ENCODE measurements at places on chromosomes 1 and 21. TPM values are rescaled to one million over a fixed set of nuclear protein-coding genes. Genes with fewer than 3 reads are reported as not detected.

TP73 gene
- total RNA-seq = not detected

KRTAP22-1 gene
- not detected for total RNA-seq

GUCA2B gene
- not detected for total RNA-seq

GRCh38 chr1:27335506-27336422 is 6.1 kb upstream of the SYTL1 start:
- ATAC-seq = no peak

GRCh38 chr1:72326494-72326893 is 44.2 kb upstream of the NEGR1 start:
- no peak for ATAC-seq

GRCh38 chr1:21716169-21716568 is 47.0 kb upstream of the RAP1GAP start:
- no peak for ATAC-seq

RBM15 gene
- 29.0 TPM for total RNA-seq

DNA sequence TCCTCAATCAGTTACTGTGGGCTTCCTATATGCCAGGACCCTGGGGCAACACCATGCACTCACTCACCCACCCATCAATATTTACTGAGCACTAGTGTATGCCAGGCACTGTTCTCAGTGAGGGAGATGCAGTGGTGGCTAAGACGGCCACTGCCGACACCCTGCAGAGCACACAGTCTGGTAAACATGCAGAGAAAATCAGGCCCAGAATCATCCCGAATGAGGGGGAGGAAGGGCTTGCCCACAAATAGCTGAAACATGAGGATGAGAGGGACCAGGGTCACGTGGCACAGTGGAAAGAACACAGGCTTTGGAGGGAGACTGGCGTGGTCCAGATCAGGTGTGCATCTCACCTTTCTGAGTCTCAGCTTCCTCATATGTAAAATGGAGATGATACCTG is 89.2 kb upstream of the IGSF21 start:
- ATAC-seq = no peak

GRCh38 chr1:229209386-229209785 is 61.5 kb upstream of the RAB4A start:
- ATAC-seq = no peak

- ATAC-seq = no peak
Observed at GRCh38 chr1:61123326-61123725, 41.0 kb downstream of the NFIA start.

GRCh38 chr1:159900086-159900680 is at the start of gene CFAP45:
Gene CFAP45, minus strand, starts transcription at chr1:159900165. Its CDS starts 67 bp downstream, at chr1:159900098.
- peak; percentile 88 for ATAC-seq

- no peak for ATAC-seq
Observed at GRCh38 chr1:94303005-94303404, 65.6 kb upstream of the ARHGAP29 start.

DNA sequence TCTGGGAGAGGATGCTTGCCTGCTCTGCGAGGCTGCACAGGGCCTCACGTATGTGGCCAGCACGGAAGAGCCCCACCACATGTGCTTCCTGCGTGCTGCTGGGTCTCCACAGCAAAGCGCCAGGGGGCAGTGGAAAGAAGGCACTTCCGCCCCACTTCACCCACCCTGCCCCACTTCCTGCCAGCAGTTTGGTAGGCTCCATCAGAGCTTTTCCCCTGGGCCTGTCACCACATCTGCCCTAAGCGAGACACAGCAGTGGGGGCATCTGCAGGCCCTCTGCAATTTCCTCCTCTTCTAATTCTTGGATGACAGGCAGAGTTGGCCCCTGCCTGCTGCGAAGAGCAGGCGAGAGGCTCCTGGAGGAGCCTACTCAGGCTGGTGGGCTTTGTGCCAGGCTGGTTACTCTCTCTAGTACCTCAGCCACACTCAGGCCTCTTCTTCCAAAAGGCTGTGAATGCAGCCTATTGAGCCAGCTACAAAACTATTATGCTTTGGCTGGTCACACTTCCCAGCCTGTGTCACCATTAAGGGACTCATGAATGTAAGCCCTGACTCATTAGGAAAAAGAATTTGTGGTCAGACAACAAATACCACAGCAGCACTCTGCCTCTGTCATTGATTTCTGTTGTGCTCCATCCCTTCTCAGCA is 25.0 kb downstream of the CD244 start:
- ATAC-seq = peak; percentile 25

KRTAP19-1 gene
- total RNA-seq = not detected

GRCh38 chr1:1680912-1681273 is 11.7 kb downstream of the SLC35E2B start:
- ATAC-seq = no peak

FCGR3A gene
- total RNA-seq = 3.7 TPM

EEIG2 gene
- total RNA-seq = 11.6 TPM

DNA sequence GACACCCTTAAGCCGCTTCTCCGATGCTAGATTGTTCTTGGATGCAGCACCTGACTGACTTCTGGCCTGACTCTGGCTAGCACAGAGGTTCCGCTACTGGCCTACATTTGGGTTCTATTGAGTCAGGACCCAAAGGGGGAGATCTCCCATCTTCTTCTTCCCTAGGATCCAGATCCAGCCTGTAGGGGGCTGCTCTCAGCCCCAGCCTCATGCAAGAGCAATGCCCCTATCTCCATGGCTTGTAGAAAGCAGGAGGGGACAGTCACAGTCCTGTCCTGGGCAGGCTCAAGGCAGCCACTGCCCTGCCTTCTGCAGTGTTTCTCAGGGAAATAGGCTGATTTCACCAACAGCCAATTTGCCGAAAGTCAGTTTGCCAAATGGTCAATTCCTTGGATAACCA is 6.3 kb upstream of the ADAR start:
- no peak for ATAC-seq

CYP4A11 gene
- not detected for total RNA-seq

DNA sequence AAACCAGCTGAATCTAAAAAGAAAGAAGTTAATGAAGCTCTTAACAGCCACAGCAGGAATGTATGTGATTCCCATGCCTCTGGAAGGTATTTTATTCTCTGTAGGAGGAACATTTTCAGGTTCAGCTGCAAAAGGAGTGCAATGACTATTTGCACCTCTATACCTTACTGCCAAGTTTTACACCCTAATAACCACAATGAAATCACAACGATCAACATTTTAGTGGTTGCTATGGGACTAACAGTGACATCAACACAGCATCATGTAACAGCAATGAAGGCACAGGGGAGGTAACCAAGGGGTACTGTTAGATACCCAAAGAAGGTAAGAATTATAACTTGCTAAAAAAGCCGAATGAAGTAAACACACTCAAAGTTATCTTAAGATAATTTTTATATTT is 116.3 kb upstream of the HP1BP3 start:
- no peak for ATAC-seq

PLA2G2F gene
- not detected for total RNA-seq

DNA sequence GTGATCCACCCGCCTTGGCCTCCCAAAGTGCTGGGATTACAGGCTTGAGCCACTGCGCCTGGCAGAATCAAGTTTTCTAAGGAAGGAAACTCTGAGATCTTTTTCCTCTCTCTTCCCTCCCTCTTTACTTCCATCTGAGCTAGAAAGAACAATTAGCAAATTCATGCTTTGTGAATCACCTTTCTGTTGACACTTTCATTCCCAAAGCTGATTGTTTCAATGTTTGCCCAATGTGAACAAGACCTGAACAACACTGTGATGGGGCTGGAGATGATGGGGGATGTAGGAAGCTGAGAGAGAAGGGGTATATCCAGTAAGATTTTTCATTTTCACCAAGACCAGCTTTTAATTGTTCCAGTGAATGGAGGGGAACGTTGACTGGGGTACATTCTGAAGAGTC is 5.7 kb upstream of the TENT5B start:
- no peak for ATAC-seq

DNA sequence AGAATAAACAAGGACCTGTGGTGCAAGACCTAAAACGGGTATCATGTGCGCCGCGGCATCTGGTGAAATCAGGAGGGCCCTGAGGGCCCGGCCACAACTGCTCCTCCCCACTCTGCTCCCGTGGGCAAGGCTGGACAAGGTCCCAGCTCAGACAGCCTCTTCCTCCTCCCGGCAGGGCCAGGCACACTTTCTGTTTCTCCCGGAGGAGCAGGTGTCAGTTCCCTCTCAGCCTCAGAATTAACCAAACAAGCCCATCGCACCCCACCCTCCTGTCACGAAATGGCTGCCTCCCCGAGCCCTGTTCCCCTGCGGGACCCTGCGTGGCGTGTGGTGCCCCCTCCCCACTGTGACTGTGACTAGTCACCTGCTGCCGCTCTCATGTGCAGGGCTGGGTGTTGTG is 15.2 kb downstream of the PTTG1IP start:
- no peak for ATAC-seq

RBP7 gene
- total RNA-seq = 12.8 TPM

DNA sequence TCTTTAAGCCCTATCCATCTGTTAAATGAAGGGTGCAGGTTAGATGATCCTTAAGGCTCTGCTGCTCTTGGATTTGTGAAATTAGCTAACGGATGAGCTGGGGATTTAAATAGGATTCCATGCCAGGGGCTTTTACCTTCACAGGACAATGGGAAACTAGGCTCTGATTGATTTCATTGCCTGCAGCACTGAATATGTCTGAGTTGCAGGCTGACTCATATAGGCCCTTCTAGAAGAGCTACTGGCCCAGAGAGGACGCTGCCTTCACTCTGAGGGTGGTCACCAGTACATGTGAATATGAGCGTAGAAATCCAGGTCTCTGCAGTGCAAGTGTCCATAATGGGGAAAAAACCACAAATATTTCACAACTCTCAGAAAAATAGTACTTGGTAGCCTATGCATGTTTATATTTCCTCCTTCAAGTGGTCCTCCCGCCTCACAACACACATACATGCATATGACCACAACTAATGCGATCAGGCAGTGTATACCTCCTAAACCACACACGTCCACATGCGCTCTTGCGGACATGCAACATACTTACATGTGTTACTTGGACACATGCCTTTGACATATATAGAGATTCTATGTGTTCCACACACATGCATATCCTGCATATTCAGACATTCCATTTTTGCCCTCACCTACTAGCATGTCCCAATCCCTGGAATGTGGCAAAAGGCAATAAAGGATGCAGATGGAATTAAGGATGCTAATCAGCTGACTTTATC is 233.8 kb upstream of the JUN start:
- ATAC-seq = no peak

DNA sequence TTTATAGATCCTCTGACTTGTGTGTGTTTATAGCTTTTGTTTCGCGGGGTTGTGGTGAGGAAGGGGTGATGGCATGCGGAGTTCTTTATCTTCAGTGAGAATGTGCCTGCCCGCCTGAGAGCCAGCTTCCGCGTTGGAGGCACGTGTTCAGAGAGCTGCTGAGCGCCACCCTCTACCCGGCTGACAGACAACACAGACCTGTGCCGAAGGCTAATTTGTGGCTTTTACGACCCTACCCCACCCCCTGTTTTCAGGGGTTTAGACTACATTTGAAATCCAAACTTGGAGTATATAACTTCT is 14.4 kb upstream of the CD101 start:
- no peak for ATAC-seq
